ENCODE measurements at places on chromosomes 12 and 14. TPM values are rescaled to one million over a fixed set of nuclear protein-coding genes. Genes with fewer than 3 reads are reported as not detected.

DNA sequence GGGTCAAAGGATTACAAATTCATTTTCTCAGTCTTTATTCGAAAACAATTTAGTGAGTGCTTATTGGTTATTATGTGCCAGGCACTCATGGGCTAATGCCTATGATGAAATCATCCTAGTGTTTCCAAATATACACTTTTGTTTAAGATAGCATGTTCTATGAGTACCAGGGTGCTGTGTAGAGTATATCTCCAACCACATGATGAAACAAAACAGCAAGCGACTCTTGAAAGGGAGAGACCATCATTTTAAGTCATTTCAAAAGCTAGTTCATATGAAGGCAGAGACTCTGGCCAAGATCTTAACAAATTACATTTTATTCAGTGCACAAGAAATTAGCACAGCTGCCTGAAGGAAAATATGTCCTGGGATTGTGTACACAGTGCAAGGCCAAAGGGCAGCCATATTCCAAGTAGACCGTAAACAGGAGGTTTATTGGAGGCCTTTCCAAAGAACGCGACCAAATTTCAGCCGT is 204.2 kb downstream of the EFCAB11 start:
- no peak for DNase-seq

DNA sequence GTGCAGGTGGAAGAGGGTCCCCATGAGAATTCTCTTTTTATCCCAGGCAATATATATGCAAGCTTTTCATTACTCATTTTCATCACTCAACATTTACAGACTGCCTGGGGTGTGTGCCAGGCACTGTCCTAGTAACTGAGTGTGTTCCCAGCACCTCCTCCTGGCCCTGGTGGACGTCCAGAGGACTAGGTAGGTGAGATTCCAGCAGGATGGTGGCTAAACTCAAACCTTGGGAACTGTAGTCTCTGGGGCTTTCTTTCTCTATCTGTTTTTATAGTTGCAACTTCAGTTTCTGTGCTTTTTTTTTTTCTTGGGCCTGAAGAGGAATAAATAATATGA is 63.8 kb downstream of the SUSD6 start:
- no peak for DNase-seq

DNA sequence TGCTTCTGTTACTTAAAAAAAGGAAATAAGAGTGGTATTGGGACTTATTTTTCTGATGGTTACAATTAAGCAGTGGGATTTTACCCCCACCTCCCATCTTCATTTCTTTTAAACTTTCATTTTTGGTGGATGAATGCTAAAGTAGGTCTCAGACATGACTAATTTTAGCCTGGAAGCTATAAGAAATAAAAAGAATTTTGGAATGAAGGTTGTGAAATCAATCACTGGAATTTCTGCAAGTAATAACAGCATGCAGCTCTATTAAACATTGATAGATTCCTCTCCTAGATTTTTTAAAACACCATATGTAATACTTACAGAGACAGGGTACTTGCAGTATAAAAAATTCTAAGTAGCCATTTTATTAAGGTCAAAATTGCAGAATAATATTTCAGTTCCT is 164.2 kb upstream of the CLEC14A start:
- DNase-seq = no peak

DNA sequence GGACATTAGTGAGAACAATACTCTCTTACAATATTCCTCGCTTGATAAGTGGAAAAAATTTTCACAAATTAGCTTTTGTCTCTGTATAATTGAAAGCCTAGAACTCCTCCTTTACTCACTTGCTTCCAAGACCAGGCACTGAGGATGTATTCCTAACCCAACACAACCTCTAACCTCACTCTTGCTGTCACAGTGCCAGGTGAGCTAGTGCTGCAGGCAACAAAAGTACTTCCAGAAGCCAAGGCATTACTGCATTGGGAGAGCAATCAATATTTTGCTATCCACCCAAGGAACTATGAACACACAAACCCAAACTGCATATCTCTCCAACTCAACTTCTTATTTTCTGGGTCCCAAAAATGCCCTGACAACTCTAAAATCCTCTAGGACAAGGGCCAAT is 1081.0 kb downstream of the VRK1 start:
- no peak for DNase-seq

The DDX51 gene
- 10.0 TPM for total RNA-seq

The IL23A gene
- total RNA-seq = not detected

All from pulmonary artery endothelial cell (primary cell).